ENCODE measurements at places on chromosomes 12 and 14.

DNA sequence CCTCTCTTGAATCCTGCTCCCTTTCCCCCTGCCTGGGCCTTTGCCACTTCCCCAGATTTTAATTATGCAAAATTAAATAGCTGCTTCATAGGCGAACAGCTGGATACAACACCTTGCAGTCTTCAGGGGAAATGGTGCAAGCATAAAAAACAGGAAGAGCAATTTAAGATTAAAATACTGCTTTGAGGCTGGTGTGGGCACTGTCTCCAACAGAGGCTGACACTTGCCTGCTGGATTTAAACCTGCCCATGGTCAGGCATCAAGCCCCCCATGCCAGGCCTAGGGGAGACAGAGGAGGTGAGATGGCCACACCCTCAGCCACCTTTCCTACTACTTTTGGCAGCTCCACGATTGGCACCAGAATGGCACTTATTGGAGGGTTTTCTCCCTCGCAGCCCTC is 110.1 kb upstream of the DIO3 start:
- no peak for DNase-seq

DNA sequence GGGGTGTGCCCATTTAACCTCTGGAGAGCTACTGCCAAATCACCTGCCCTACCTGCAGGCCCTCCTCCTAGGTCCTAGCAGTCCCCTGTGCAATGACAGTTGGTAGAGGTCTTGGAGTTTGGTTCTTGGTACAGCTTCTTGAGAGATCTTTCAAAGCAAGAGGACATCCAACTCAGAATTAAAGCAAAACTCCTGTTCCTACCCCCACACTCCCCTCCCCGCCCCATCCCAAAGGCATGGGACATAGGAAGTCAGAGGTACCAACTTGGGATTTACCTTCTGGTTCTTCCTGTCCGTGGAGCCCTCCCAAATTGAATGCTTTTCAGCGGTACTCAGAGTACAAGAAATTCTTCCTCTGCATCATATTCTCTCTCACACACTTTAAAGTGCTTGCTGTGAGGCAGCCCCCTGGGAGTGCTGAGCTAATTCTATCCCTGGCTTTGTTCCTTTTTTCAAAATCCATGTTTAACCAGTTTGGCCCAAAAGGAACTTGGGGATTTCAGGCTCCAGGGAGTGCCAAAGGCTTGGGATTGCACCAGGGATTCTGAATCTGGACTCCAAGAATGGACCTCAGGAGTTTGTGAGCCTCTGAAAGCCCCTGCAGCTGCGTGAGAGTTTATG is 40.8 kb downstream of the GALNT16 start:
- no peak for DNase-seq

GRCh38 chr12:508145-508544 is 48.4 kb downstream of the B4GALNT3 start:
- no peak for DNase-seq

GRCh38 chr14:64800000-64800399 is 79.7 kb downstream of the SPTB start:
- DNase-seq: no peak

DNA sequence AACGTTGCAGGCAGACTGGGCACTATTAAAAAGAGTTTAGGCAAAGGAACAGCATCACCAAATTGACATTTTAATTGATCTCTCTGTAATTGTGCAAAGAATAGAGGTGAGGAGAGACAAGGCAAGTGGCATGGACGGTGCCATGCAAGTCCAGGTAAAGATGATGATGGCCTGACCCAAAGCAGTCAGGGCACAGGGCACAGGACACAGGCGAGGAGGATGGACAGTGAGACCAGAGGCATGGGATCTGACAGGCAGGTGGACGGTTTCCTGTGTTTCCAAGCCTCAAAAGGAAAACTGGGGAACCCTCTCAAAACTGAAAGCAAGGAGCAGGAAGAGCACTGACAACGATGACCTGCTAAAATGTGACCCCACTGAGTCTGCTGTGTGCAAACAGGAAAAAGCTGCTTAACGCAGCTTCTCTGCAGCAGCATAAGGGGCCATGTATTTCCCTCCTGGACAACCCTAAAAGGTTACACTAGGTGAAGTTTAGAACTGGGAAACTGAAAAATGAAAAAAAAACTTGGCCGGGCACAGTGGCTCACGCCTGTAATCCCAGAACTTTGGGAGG is 50.9 kb downstream of the CLIP1 start:
- DNase-seq: no peak

DNA sequence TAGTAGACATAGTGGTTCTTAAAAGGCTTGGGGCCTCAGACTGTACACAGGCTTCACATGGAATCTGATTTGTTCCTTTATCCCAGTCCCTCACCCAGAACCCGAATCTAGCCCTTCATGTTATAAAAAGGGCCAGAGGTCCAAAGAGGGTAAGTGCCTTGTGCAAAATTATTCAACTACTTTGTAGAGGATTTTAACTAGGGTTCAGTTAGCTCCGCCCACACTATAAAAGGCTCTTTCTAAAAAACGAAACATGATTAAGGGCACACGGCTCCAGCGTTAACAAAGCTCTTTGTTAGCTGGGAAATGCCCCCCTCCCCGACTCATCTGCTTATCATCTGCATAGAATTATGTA is 3.2 kb upstream of the SOCS2 start:
- no peak for DNase-seq

GRCh38 chr12:112153181-112153892 is 28.0 kb downstream of the TRAFD1 start:
- no peak for DNase-seq

DNA sequence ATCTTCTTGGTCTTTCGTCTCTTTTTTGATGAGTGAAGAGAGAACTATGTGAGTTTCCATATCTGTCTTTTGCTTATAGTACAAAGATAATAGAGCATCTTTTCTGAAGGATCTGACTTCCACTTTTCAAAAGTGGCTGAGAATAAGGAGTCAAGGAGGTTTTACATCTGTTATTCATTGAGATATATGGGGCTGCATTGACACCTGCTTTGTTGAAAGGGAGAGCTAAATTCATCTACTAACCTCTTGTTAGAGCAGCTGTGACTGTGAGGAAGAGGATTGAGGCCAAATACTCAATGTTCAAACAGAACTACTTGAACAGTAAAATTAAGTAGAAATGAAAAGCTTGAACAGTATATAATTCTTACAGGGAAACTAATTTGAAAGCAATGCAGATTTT is 130.2 kb upstream of the ATP2B1 start:
- no peak for DNase-seq

- DNase-seq: no peak
These were observed 29.7 kb upstream of the PLEK2 start for GRCh38 chr14:67441672-67442071.

- DNase-seq: no peak
These were observed 785.6 kb downstream of the TMTC2 start for GRCh38 chr12:83472350-83472749.

DNA sequence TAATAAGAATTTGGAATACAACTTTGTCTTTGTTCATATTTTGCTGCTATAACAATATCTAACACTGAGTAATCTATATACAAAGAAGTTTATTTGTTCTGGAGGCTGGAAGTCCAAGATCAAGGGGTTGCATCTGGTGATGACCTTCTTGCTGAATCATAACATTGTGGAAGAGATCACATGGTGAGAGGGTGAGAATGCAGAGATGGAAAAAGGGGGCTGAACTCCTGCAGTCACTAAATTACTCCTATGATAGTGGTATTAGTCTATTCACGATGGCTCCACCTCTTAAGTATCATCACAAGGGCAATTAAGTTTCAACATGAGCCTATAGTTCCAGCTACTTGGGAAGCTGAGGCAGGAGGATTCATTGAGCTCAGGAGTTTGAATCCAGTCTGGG is 4.5 kb upstream of the AKAP6 start:
- DNase-seq: no peak

DNA sequence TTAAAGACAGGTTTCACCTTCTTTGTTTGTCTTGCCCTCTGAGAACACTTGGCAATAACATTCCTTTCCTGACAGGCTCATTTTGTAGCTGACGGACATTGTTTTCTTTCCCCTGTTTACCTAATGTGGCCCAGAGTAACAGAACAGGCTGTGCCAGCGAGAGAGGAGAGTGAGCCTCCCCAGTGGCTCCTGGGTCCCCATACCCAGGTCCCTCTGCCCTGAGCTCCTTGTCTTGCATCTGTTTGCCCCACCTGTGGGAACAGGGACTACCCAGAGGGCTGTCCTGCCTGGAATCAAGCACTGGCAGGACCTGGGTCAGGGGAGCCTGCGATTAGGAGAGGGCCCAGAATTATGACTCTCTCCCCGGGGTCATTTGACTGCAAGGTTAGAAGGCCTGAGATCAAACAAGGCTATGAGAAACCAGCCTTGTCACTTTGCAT is 222.9 kb downstream of the ZFP36L1 start:
- no peak for DNase-seq

- no peak for DNase-seq
These were observed 1.6 kb downstream of the ANKRD33 start for GRCh38 chr12:51889216-51890132.

DNA sequence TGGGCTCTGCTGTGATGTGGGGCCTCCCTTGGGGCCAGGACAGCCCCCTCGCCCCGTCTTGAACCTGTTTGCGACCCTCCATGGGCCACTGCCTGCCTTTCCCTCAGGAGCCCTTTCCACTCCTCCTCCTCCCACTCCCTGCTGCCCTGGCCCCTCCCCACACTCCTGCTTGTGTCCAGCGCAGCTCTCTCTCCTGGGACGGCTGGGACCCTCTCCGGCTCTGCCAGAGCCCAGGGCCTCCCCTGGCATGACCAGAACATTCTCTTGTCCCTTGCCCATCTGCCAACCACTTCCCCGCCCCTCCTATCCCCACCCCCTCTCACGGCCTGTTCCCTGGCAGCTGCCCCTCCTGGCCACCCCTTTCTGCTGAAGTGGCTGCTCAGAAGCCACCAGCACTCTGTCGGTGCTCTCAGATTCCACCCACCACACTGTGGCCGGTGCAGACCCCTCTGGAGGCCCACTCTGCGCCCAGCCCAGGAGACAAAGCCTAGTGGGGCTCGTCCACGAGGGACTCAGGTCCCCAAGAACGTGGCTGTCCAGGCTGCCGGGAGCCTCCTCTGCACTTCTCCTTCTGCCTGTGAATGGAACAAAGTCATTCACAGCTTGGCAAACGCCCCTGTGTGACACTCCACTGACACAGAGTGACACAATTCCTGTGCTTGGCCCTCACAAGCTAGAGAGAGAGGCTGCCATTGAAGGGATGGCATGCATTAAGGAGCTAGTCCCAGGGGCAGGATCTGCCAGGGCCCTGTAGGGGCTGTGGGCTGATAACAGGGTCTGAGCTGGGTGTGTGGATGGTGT is 1.4 kb downstream of the ASPG start:
- DNase-seq: no peak

DNA sequence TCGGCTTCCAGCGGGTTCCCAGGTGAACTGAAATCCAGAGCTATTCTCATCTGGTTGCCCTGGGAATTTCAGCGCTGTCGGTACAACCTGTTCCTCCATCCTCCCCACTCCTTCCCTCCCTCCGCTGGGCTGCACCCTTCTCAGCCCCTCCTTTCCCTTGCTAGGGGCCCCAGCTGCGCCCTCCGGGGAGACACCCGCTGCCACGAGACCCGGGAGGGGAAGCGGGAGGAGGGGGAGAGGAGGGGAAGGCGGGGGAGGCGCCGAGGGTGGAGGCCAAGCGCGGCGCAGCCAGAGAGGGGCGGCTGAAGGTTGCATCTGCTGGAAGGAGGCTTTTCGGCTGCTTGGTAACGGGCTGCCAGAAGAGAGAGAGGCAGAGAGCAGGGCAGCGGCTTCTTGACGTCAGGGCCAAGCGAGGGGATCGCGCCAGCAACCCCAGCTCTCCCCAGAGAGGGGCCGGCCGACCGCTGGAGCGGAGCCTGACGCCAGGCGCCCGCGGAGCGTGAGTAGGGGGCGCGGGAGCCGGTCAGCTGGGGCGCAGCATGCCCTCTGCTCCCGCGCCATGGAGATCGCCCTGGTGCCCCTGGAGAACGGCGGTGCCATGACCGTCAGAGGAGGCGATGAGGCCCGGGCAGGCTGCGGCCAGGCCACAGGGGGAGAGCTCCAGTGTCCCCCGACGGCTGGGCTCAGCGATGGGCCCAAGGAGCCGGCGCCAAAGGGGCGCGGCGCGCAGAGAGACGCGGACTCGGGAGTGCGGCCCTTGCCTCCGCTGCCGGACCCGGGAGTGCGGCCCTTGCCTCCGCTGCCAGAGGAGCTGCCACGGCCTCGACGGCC is at the start of gene KCNA5:
Gene KCNA5 (plus strand): TSS at position 291 of the 831 bp plus-strand sequence. CDS start 269 bp downstream, at position 560.
- DNase-seq: no peak

- DNase-seq: peak; percentile 67
These were observed 17.2 kb upstream of the ELK3 start for GRCh38 chr12:96177013-96177412.

DNA sequence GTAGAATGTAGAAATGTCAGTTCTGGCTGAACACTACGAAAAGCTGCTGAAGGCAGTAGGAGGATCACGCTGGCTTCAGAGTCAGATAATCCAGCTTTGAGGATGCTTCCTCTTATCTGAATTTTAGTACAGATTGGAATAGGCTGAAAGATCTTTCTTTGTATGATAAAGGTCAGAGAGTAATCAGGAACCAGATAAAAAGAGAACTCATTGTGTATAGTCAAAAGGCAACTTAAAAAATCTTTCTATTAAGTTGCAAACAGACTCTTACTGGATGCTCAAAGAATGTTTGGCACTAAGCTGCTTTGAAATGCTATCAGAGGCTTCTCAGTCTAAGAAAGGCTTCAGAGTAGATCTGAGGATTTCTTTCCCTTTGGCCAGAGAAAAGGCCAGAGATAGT is 21.8 kb upstream of the TRHDE start:
- no peak for DNase-seq

- DNase-seq: no peak
These were observed 225.7 kb downstream of the PHLDA1 start for GRCh38 chr12:75805905-75806304.

DNA sequence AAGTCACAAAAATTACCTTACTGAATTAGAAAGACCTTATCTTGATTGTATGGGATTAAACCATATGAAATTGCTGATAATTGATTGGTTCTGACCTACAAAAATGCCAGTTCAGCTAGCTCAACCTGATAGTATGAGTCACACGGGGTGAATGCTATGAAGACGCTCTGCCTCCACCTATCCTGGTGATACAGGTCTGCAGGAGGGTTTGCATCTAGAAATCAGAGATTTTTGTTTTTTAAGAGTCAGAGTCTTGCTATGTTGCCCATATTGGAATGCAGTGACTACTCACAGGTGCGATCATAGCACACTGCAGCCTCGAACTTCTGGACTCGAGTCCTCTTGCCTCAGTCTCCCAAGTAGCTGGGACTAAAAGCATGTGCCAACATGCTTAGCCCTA is 120.4 kb downstream of the HMGA2 start:
- DNase-seq: no peak

DNA sequence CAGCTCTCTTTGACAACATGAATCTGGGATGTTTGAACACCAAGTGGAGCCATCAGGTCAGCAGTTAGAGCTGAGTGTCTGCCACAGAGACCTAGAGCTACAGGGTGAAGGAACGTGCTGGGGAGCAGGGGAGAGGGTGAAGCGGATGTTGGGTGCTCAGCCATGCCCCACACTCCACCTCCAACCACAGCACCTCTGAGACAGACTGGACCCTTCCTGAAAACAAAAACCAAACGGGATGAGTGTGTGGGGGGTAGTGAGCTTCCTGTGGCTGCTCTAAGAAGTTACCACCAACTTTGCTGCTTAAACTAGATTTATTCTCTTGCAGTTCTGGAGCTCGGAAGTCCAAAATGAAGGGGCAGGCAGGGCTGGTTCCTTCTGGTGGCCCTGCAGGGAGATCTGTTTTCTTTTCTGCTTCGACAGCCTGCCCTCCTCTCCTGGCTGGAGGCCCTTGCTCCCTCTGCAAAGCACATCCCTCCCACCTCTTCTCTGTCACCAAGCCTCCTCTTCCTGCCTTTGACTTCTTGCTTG is 5.6 kb upstream of the GOLGA3 start:
- no peak for DNase-seq

GRCh38 chr12:113278633-113279032 is 56.3 kb downstream of the SLC8B1 start:
- no peak for DNase-seq
